ENCODE measurements at places on chromosomes 3 and 15.
A peak's percentile ranks its signal among the peaks of the same experiment; 100 is the strongest.

- DNase-seq, result no peak
These were observed 86.4 kb upstream of the THBS1 start for GRCh38 chr15:39494462-39494861.

DNA sequence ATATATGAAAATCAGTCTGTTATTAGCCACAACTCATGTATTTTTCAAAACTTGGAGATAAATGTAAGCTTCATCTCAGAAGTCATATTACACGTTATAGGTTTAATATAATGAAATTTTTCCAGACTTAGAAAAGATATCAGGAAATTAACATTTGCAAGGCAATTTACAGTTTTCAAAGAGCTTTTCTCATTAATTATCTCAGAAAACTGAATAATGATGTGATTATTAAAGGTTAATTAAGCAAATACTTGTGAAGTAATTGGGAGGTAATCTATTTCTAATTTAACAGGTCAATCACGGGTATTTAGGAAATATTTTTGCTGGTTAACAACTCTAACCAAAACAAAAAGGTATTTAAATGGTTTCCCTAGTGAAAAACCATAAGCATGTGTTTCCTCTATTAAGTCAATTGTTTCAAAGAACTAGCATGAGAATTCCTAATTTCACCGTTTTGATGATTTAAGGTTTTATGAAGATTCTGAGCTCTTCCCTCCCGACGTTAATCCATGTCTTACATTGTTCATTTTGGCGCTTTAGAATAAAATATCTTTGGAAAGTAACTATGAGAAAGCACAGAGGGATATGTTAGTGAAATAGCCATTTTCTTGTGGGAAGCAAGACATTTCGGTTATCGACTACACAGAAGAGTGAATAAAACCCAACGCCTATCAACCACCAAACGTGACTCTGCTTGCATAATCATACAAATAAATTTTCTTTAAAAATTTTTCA, 1.5 kb upstream of the NEO1 start:
- DNase-seq, result no peak

DNA sequence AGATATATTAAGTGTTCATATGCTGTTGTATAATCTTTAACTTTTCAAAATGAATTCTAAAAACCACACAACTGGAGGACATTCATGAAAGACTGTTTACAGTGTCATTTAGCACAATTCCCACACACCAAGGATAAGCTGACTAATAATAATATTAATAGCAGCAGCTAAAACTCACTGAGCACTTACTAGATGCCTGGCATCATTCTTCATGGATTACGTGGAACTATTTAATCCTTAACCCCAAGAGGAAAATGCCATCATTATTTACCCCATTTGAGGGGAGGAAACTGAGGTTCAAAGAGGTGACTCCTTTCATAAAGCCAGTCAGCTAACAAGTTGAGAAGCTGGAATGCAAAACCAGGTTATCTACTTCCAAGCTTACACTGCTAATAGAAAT, 77.0 kb downstream of the TMEM108 start:
- DNase-seq, result no peak

DNA sequence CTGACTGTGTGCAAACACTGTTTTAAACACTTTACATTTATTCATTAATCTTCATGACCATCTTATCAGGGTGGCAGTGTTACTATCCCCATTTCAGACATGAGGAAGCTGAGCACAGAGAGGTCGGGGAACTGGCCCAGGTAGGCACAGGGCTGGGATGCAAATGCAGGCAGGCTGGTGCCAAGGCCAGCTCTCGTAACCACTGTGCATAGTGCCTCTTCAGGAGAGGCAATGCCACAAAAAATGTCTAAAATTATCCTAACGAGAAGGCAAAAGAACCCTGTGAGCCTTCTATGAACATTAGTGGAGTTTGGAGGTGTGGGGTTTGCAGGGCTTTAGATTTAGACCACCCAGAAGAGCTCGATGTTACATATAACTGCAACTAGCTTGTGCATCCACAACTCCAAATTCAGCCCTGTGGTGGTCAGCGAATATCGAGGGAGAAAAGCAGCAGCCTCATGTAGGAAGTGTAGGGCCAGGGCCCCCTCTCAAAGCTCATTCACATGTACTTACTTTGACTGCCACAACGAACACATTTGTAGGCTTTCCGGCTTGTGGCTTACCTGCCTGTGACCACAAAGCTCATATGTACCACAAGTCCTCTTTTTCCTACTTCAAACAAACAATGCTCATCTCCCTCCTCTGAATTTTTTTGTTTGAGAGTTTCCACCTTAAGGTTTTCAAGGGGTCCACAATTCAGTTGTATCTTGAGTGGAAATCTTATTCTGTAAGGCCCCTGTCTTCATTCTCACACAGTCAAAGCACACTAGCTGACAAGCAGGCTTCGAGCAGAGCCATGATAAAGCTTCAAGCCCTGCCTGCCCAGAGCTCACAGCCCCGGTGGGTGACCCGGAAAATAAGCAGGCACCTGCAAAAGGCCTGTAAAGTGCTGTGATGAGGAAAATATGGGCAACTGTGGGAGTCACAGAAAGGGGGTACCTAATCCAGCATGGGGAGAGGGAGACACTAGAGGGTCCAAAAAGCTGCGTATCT, 722.9 kb upstream of the CFAP20DC start:
- DNase-seq, result peak; percentile 65

GRCh38 chr15:84669726-84670125, 11.7 kb upstream of the NMB start:
- DNase-seq, result no peak

DNA sequence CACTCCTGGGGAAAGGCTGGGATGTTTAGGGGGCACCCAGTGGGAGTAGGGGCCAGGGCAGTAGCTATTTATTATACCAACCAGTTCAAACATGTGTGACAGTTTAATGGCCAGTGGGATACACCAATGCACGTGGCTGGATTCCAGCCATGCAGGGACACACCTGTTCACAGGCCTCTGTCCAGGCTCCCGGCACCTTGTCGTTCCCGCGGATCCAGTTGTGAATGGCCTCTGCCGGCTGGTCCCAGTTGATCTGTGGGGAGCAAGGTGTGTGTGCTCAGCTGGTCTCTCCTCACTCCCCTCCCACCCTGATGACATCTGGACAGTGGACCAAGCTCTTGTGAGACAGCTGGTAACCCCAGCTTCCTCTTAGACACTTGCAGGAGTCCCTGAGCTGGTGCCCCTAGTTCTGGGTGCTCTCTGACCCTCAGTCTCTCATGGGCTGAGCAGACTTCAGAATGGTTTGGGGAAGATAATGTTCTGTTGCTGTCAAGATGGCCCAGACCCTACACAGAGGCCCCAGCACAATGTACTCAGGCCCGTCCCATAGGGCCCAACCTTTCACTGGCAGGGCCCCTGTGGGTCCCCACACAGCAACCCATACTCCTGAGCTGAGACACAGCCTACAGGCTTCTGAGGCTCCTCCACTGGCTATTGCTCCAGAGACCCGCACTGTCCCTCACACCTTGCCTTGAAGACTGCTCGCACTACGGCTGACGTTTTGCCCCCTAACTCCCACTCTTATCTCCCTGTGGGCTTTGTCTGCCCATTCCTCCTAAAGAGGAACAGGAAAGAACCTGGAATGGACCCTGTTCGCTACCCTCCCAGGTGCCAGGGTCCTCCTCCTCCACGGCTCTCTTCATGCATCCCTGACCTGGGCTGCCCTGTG, 25.8 kb downstream of the ALDH1L1 start:
- DNase-seq, result no peak

DNA sequence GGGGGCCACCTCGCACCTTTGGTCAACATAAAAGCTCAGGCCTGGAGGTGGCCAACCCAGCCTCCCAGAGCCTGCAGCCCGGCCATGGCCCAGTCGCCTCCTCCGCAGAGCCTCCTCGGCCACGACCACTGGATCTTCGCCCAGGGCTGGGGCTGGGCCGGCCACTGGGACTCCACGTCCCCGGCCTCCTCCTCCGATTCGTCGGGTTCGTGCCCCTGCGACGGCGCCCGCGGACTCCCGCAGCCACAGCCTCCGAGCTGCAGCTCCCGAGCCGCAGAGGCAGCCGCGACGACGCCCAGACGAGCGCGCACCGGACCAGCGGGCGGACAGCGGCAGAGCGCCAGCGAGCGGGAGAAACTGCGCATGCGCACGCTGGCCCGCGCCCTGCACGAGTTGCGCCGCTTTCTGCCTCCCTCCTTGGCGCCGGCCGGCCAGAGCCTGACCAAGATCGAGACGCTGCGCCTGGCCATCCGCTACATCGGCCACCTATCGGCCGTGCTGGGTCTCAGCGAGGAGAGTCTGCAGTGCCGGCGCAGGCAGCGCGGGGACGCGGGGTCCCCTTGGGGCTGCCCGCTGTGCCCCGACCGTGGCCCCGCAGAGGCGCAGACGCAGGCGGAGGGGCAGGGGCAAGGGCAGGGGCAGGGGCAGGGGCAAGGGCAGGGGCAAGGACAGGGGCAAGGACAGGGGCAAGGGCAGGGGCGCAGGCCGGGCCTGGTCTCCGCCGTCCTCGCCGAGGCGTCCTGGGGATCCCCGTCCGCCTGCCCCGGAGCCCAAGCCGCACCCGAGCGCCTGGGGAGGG, at the start of gene MESP2:
Gene MESP2, plus strand, starts transcription at position 59 of the 799 bp plus-strand sequence. Its CDS starts 26 bp downstream, at position 85.
- peak; percentile 25 for DNase-seq
